ENCODE measurements at places on chromosomes 11 and 22.

- DNase-seq, result no peak
Measured at GRCh38 chr11:123143476-123143875, 51.6 kb downstream of the CLMP start.

GRCh38 chr11:123430721-123431497 lies 840 bp downstream of the GRAMD1B start:
- DNase-seq, result peak; percentile 12

- DNase-seq, result no peak
Measured at GRCh38 chr11:128716661-128717210, 22.9 kb downstream of the FLI1 start.

- no peak for DNase-seq
Measured at GRCh38 chr11:118442908-118443589, 6.8 kb downstream of the KMT2A start.

- no peak for DNase-seq
Measured at GRCh38 chr11:112627588-112628045, 333.6 kb upstream of the NCAM1 start.

Data from stimulated activated CD4-positive, alpha-beta T cell treated with anti-CD3 and anti-CD28 coated beads, Interleukin-1b, Interleukin-23, amount 100 ng/mL, for 1 hour (primary cell).